ENCODE measurements at places on chromosomes 11 and 22.

DNA sequence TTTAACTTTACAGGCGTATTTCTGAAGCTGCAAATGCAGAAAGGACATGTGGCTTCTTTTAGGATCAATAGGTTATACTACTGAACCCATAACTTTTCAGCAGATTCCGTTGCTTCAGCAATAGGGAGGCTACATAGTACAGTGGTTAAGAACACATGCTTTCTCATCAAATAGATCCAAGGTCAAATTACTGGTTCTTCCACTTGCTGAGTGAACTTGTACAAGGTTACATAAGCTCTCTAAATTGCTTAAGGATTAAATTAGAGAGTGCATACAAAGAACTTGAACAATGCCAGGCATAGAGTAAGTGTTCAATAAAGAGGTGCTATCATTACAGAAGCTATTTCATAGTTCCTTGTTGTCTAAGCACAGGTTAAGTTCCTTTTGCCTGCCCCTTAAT, 129.6 kb downstream of the BARX2 start:
- DNase-seq, result no peak

GRCh38 chr11:83249972-83250593, 36.1 kb downstream of the CCDC90B start:
- no peak for DNase-seq

GRCh38 chr11:85279267-85279666, 347.9 kb downstream of the DLG2 start:
- no peak for DNase-seq

DNA sequence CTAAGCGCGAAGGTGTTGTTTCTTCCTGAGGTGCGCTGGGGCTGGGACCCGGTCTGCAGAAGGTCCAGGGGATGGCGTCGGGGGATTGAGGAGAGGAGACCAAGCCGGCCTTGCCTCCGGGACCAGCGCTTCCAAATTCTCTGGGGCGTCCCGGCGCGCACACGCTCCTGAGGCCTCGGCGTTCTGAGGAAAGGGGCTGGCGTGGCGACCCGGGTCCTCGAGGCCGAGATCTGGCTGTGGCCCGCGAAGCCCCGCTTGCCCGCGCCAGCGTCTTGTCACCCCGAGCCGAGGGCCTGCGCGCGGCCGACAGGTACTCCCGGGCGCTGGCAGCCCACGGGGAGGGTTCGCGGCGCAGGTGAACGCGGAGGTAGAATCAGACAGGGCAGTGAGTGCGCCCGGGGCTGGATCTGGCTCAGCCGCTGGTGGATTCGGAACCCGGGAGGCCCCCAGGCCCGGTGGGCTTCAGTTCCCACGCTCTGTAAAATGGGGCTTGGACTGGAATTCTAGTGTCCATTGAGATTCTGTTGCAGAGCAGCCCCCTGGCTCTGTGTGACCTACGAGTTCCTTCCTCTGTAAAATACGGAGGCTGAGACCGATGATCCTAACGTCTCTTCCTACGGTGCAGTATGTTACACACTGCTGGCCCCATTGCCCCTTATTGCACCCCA, 14.7 kb downstream of the SSH3 start:
- no peak for DNase-seq

- DNase-seq, result no peak
Observed at GRCh38 chr11:29826878-29827277, 190.0 kb downstream of the KCNA4 start.

GRCh38 chr22:30405731-30406130, 8.9 kb downstream of the SEC14L2 start:
- no peak for DNase-seq

GRCh38 chr11:14308114-14308896, 50.7 kb downstream of the RRAS2 start:
- DNase-seq, result no peak

DNA sequence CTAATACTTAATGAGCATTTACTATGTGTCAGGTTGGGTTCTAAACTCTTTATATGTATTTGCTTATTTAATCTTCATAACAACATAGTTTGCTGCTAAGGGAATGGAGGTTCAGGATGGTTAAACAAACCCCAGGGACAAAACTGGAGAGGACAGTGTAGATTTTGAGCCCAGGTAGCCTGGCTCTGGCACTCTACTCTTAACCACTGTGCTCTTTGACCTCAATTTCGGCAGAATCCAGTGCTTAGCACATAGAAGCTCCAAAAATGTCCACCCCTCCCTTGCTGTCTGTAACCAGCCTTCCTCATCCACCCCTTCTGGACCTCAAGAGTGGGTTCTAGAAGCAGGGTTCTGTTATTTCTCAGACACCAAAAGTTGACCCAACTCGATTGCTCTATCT, 88.0 kb upstream of the SYT13 start:
- no peak for DNase-seq

GRCh38 chr11:127412722-127413380, 412.3 kb upstream of the KIRREL3 start:
- no peak for DNase-seq

DNA sequence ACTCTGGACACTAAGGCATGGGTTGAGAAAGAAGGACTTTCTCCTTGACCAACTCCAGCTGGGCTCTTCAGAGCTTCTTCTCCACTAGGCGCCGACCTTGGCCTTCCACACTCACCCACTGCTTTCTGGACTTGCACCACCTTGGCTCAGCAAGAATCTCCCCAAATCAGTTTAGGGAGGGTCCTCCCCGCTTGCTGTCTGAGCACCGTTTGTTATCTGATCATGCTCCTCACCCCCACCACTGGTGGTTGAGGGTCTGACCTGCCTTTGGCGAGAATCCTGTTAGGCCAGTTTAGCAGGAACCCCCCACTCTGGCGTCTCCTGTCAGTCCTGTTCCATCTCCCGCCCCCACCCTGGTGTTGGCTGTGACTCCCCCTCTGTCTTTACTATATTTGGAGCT, 10.4 kb downstream of the APOL2 start:
- no peak for DNase-seq

GRCh38 chr22:36301384-36301828, 48.5 kb downstream of the APOL1 start:
- peak; percentile 72 for DNase-seq

DNA sequence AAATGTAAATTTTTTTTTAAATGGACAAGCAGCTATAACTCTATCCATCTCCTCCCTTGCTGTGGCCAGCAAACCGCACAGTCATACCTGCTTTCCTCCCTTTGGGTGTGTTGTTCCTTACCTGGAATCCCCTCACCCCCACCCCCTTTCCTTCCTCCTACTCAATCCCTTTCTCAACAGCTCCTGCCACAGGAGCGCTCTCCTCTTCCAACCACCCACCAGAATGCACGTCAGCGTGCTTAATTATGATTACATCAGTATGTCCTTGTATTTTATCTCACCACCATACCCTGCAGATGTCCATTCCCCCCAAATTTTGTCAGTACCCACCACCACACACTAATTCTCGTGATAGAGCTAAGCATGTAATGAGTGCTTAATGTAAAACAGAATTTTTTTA, 60.9 kb upstream of the LMO2 start:
- DNase-seq, result no peak

DNA sequence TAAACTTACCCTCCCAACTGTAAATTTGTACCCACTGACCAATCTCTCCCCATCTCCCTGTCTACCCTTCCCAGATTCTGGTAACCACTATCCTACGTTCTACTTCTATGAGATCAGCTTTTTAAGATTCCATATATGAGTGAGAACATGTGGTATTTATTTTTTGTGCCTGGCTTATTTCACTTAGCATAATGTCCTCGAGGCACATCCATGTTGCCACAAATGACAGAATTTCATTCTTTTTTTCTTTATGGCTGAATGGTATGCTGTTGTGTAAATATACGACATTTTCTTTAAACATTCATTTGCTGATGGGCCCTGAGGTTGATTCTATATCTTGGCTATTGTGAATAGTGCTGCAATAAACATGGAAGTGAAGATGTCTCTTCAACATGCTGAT, 74.7 kb upstream of the RRM1 start:
- DNase-seq, result no peak

- no peak for DNase-seq
Observed at GRCh38 chr11:47606731-47607130, 12.5 kb upstream of the C1QTNF4 start.

- no peak for DNase-seq
Observed at GRCh38 chr11:104700609-104701008, 197.7 kb downstream of the CASP12 start.

GRCh38 chr11:131993246-131993645, 622.8 kb downstream of the NTM start:
- DNase-seq, result no peak

DNA sequence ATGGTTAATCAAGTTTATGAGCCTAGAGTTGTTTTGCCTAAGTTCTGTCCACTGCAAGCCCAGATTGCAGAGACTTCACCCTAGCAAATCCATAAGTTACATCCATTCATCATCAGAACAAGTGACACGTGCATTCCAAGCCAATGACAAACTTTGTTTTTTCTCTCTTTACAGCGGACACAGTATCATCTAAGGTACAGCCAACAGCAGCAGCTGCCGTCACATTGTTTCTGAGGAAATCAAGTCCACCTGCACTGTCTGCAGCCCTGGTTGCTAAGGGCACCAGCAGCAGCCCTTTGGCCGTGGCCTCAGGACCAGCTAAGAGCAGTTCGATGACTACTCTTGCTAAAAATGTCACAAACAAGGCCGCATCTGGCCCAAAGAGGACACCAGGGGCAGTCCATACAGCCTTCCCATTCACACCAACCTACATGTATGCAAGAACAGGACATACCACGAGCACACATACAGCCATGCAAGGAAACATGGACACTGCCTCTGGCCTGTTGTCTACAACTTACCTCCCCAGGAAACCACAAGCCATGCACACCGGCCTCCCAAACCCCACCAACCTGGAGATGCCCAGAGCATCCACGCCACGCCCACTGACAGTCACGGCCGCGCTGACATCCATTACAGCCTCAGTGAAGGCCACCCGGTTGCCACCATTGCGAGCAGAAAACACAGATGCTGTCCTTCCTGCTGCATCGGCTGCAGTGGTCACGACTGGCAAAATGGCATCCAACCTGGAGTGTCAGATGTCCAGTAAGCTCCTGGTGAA, 155.8 kb downstream of the C11orf91 start:
- no peak for DNase-seq

DNA sequence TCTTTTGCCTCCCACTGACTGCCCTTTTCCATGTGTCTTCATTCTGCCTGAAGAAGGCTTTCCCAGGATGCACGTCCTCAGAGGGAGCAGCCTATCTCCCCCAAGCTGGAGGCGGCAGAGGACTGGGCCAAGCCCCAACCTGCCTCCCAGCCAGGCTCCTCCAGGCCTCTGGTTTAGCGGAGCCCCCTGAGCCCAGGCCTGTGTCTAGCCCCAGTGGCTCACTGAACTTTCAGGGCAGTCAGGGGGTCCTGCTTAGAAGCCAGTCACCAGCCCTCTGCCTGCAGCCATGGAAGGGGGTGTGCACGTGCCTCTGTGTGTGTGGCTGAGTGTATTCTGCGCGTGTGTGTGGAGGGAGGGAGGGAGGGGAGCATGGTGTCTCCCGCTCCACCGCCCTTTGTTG, 10.4 kb upstream of the GRK2 start:
- DNase-seq, result no peak

GRCh38 chr22:38773363-38773946, 17.7 kb upstream of the SUN2 start:
- no peak for DNase-seq

DNA sequence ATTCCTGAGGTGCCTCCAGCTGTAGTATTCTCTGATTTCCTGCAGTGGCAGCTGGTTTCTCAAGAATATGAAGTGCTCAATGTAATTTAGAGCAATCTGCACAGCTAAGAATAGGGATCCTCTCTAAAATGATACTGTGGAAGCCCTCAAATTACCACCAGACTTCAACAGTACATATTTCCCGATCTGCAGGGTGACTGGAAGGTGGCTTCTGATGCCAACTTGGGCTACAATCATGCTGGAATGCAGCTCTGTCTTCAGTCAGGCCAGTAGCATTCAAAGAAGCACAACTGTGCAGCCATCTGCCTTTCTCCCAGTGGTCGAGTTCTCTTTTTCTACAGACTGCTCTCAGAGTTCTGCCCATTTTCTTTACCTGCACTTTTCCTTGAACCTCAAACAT, 55.5 kb upstream of the CD5 start:
- no peak for DNase-seq

- no peak for DNase-seq
Observed at GRCh38 chr11:120914021-120914420, 109.9 kb upstream of the TBCEL start.

GRCh38 chr11:92804388-92804966, 165.0 kb upstream of the MTNR1B start:
- DNase-seq, result no peak

DNA sequence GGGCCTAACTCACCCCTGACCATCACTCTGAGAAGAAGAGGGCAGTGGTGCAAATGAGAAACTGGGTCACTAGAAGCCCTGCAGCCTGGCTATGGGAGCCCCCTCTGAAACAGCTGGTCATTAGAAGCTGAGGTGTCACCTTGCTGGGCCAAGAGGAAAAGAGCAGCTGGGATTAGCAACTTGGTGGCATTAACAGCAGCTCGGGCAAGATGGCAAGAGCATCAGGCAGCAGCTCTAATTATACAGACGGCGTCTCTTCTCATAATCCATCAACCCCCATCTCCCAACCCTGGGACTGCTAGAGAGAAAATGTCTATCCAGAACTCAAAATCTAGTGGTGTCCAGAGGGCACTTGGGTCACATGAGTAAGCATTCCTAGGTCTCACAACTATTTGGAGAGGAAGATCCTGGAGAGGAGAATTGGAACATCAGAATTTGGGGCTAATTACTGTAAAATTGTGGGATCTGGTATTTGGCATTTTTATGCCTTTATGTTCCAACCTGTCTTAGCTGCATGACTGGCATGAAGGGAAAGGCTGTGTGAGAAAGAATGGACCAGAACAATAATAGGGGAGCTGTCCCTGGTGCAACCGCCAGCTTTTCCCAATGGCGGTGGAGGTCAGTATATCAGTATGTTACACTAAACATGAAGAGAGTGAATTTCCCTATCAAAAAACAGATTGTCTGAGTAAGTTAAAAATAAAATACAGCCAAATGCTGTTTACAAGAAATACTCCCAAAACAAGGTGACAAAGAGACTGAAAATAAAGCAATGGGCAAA, 7.6 kb upstream of the LMO1 start:
- DNase-seq, result no peak

- DNase-seq, result no peak
Observed at GRCh38 chr11:16279524-16279923, 76.8 kb downstream of the SOX6 start.

DNA sequence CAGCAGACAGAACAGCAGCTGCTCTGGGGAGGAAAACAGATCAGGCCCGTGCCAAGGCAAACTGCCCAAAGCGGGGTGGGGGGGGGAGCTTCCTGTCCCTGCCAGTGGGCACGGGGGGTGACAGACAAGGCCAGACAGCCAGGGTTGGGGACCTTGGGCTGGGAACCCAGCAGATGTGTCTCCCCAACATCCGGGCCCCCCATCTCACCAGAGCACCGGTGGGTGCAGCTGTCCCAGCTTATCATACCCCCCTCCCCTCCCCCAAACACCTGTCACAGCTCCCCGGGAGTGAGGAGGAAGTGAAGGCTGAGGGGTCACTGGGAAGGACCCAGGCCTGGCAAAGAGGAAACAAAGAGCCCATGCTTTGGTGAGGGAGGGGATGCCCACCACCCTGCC, 1.3 kb downstream of the PPP1R14B start:
- no peak for DNase-seq

- no peak for DNase-seq
Observed at GRCh38 chr11:103901656-103902055, 134.8 kb upstream of the DDI1 start.

- DNase-seq, result no peak
Observed at GRCh38 chr11:65982824-65983588, 19.0 kb downstream of the EIF1AD start.

All from stimulated activated CD8-positive, alpha-beta memory T cell treated with anti-CD3 and anti-CD28 coated beads, Interleukin-7, amount 100 ng/mL, for 1 hour (primary cell).